ENCODE measurements at places on chromosomes 12 and 14.

DNA sequence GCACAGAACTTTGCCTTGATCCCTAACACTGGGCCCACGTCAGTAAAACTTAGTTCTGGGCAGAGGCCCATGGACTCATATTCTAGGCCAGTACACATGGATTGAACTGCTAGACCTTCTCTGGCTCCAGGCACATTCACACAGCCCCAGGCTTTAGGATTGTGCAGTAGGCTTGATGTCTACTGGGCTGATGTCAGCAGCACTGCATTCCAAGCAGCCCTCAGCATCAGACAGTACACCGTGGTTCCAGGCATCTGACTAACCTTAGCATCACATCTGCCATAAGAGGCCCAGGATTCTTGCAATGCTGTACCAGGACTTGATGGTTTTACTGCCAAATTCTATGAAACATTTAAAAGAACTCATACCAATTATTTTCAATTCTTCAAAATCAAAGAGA lies 301.9 kb downstream of the CCER1 start:
- no peak for DNase-seq

DNA sequence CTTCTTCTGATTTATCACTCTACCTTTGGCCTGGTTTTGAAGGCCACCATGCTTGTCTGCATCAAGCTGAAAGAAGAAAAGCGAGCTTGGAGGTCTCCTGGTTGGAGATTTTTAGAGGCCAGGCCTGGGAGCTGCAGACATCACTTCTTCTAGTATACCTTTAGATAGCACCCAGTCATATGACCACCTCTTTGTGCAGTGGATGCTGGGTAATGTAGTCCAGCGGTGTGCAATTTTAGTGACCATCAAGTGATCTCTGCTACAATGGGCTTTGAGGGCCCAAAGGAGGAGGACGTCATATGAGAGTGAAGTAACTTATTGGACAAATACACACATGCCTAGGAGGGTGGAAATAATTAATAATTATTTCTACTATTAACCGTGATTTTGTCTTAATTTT lies 15.2 kb upstream of the WNT5B start:
- no peak for DNase-seq

DNA sequence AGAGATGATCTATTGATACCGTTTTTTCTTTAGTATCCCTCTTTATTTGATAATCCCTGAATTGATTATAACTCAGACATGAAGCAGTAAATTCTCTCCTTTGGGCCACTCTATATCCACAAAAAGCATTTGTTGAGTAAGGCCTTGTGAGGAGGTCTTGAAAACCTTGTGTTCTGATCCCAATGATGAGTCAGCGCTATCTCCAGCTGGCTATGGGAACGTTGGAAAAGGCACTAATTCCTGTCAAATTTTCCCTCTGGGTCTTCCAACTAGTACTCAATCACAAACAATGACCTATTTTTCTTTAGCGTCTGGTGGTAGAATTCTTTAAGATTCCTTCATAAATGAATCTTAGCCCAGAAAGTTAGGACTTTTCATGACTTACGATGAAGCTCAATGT lies 168.4 kb upstream of the LRIG3 start:
- no peak for DNase-seq

GRCh38 chr12:108629151-108629550 lies 4.5 kb downstream of the SELPLG start:
- no peak for DNase-seq

- DNase-seq: no peak
Measured at GRCh38 chr12:94831081-94831751, 172.3 kb downstream of the NDUFA12 start.

DNA sequence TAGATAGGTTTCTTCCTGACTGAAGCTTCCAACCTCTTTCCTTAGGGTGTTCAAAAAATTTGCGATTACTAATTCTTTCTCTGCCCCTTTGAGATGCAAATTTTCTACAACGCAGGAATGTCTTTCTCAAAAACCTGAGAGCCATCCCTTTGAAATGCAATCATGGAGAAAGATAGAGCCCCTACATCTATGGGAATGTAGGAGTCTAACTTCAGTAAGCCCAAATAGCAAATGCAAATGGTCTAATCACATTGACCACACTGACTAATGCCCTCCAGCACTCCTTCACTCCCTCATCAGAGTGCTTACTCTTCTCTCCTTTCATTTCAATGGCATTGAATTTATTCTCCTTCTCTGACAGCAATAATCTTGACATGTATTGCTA lies 107.1 kb downstream of the SLC6A15 start:
- DNase-seq: no peak

DNA sequence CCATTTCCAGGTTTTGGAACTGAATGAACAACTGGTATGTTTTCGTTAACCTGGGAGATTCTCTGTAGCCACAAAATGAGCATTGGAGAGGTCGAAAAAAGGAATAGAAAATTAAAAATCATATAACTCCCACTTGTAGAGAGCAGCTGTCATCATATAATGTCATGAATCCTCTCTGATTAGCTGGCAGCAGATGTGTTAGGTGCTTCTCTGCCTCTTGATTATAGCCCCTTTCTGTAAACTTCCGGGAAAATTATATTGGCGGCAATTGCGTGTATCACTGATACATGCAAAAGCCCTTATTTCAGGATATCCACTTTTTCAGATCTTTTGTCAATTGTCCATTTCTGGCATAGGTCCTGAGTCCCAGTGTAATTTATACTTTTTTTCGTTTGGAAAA lies 31.7 kb downstream of the FGD4 start:
- DNase-seq: no peak

- no peak for DNase-seq
Measured at GRCh38 chr12:78795934-78796445, 68.6 kb upstream of the SYT1 start.

DNA sequence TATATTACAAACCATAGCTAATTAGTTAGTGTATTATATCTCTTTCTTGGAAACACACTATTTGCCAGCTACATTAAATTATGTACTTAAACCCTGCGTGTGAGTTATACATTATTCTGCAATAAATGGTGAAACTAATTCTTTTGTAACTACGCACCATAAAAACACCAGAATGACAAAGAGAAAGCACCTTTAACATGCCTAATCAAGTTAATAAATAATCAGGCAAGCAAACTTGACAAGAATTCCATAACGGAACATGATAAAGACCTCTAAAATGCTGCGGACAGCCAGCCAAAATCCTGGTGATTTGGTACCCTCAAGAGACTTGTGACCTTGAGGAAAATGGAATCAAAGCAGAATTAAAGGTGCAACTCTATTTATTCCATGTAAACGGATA lies 375.3 kb upstream of the KITLG start:
- no peak for DNase-seq

DNA sequence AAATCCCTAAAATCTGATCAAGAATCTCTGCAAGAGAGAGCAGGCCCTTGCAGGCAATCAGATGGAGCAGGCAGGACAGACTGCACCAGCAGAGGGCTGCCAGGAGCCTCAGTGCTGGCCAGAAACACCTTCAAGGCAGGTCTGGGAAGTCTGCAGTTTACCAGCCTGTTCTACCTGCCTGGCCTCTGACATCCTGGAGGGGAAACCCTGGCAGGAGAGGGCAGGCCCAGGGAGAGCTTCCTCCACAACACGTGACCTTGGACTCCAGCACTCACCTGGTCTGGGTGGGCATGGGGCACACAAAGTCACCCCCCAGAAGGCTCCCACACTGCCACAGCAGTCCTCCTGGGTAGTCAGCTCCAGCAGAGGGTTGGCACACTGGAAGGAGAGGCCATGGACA lies 56.0 kb downstream of the ISCA2 start:
- no peak for DNase-seq

DNA sequence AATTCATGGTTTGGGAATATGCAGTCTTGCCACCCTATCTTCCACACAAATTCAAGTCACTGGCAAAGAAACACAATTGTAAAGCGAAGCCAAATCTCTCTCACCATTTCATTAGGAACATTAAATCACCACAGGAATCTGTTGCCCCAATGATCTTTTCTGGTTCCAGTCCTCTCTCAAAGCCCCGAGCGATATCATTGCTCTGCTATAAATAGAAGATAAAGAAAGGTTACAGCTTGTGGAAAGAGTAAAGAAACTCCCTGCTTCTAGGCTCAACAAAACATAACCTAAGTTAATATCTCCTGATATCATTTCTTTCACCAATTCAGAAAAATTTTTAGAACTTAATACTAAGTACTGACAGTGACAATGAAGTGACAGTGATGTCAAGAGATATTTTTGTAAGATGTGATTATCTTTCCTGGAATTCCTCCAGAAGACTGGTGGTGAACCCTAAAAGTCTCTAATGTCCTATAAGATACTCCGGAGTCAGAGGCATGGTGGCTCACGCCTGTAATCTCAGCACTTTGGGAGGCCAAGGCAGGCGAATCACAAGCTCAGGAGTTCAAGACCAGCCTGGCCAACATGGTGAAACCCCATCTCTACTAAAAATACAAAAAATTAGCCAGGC lies 33.8 kb downstream of the CBX5 start:
- DNase-seq: no peak

DNA sequence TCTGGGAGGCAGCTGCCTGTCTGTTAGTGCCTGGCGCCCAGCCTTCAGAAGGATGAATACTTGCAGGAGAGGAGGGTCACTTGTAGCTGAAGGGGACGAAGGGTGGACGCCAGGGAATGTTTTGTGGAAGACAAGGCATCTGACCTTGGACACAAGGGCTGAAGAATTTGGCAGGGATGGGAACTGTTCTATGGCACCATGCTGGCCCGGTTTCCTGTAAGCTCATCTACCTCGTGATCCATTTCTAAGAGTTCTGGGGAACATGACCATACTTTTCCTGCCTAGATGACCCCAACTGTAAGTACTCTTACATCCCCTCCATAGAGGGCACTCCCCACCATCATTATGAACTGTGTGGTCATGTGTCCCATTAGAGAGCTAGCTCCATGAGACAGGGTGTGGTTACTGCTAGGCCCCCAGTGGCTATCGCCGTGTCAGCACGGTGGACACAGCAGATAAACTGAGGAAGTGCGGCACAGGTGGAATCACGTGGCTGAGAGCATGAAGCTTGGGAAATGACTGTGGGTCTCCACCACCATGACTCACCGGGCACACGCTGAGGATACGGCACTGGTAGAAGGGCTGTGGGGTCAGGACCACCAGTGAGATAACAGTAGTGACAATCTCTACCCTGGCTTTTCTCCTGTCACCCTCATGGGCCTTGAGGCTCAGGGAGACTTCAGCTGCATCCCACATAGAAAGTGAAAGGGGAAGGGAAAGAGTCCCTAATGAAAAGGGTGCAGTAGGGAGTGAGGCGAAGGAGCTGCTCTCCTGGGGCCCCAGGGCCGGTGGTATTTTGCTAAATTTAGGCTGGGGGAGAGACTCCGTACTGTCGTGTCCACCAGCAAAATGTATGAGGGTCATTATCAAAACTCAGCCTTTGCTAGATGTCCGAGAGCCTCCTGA lies 252.6 kb downstream of the FOXN3 start:
- DNase-seq: no peak

DNA sequence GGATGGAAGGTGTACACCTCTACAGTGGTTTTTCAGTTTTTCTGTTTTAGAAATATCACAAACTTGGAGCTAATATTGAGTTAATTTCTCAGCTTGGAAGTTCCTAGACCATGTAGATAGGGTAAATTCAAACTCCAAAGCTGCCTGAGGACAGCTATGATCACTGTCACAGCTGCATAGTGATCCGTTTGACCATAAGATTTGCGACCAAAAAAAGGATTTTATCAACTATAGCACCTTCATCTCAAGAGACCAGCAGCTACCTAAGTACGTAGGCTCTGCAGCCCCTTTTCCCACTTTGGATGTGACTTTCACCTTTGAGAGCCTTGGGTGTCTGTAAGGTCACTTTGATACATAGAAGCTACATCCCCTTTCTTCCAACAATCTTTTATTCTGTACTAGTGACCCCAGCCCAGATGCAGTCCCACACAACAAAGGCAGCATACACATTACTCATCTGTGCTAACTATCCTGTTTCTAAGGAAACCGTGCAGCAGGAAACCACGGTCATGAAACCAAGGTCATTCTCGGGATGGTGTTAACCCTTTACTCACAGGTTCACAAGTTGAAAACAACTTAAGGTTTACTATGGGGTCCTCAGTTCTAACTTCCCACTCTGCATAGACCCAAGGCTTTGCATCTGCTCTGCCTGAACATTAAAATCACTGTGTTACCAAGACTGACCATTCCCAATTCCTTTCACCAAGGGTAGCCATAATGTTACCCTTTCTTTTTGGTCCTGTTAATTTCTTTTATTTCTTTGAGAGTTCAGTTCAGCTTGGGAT lies 75.4 kb downstream of the IFT81 start:
- peak; percentile 30 for DNase-seq

DNA sequence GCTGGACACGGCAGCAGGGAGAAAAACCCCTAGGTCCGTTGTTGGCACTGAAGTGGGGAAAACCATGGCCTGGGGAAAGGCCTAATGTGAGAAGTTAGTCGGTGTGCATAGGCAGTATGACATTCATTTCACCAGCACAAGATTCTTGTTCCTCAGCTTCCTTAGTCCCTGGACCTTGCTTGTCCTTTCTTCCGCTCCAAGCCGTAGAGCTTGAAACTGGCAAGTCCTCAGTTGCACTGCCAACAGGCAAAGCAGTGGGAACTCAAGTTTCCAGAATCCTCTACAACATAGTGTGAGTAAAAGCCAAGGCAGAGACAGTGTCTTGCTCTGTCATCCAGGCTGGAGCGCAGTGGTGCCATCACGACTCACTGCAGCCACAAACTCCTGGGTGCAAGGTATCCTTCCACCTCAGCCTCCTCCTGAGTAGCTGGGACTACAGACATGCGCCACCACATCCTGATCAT lies 138.5 kb upstream of the AMIGO2 start:
- DNase-seq: no peak

- no peak for DNase-seq
Measured at GRCh38 chr12:100824476-100824875, 29.9 kb downstream of the ANO4 start.

DNA sequence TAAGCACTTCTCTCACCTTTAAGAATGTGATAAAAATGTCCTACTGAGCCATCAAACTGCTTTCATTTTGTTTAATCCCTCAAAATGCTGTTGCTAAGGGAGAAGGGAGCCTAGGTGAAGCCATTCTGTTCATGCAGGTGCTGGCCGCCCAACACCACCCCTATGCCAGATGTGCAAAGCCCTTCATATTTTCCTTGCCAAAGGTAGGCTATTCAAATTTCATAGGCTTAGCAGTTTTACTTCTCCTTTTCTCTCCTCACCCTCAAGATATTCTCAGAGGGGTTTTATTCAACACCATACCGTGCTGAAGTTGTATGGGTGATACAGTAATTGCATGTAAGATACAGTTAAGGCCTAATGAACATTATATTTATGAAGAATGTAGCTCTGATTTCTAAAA lies 461.7 kb downstream of the GXYLT1 start:
- DNase-seq: no peak

DNA sequence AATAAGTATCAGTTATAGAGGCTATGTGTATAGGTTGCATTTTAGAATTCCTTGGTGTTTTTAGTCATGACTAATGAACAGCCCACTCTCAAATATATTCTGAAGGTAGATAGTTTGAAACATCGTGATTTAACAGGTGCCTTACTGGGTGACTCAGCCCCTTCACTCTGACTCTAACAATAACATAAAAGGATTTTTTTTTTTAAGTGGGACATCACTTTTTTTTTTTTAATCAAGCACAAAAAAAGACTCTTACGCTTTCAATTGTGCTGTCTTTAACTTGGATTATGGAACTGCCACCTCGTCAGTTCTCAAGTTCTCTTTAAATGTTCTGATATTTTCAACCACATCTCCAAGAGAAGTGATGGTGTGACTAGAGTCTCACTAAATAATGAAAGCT lies 46.6 kb downstream of the PPFIA2 start:
- no peak for DNase-seq

- no peak for DNase-seq
Measured at GRCh38 chr12:45235087-45236025, 19.5 kb downstream of the ANO6 start.
